Fibroblast of mammary gland (primary cell): ENCODE measurements at places on chromosomes 7 and 10.
A peak's percentile ranks its signal among the peaks of the same experiment; 100 is the strongest.

- DNase-seq = no peak
Observed at GRCh38 chr7:103711413-103711812, 265.4 kb upstream of the SLC26A5 start.

DNA sequence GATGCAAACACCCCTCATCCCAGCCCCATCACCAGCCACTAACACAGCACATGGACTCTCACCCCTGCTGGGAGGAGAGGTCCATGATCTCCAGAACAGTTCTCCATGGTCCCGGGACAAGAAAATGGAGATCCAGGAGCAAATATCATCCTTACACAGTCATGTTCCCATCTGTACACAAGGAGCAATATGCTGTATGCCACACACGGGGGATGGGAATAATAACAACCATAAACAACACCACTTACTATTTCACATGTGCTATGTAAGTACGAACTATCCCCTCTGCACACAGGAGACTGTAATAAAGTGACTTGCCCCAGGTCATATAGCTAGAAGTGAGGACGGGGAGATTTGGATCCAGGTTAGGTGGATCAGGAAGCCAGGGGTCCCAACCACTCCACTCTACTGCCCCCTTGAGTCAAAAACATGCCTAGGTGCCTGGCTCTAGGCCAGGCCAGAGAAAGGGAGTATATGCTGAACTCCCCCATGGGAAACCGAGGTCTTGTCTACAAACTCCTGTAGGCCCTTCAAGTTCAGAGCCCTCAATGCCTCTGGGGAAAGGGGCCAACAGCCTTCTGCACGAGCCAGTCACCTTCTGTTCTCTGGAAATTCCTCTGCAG, 34.1 kb downstream of the LRRC20 start:
- peak; percentile 47 for DNase-seq

DNA sequence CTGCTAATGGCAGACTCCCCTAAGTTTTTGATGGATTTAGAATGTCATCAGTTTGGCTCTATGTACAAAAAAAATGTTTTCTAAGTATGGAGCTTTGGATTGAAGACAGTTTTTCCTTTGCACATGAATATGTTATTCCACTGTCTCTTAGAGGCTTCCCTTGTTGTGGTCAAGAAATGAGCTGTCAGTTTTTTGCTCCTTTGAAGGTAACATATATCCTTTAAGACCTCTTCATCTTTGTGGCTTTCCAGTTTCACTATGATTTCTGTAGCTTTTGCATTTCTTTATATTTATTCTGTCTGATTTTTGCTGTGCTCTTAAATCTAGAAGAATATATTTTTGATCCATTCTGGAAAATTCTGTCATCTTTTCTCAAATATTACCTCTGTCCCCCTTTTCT, 15.8 kb upstream of the ODAD2 start:
- no peak for DNase-seq

GRCh38 chr10:36493516-36493880, 631.9 kb upstream of the ANKRD30A start:
- DNase-seq = peak; percentile 77

DNA sequence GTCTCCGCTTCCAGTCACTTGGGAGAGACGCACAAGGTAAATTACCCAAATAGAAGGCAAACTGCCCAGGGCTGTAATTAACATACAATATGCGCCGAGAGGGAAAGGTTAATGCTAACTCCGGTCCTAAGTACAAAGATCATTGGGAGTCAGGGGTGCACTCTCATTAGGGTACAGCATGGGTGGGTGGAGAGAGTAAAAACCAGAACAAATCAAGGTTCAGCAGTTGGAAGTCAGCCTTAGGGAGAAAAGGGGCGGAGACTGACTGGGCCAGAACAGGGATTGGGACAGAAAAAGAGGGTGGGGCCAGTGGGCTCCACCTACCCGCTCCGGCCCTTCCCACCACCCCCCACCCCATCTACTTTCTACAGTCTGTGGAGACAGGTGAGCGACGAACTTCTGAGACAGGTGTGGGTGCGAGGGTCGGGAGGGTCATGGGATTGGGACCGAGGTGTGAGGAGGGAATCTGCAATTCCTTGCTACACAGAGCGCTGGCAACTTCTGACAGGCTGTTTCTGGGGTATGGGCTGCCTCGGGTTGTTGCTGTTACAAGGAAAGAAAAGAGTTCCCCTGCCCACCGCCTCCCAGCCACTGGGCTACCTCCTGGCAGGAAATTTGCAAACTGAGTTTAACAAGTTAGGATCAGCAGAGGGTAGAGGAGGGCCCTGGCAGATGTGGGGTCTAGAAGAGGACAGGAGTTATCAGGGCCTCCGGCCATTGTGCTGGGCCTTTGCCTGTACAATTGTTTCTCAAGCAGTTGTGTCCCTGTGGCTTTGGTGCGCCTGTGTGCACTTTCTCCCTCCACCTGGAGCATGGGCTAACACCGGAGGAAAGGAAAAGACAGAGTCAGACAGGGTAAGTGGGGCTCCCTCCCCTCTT, at the start of gene TMEM139:
Gene TMEM139, plus strand, starts transcription at position 368 of the 879 bp plus-strand sequence. CDS start 1,000 bp downstream, outside the sequence.
- no peak for DNase-seq

- DNase-seq = no peak
Observed at GRCh38 chr10:4586776-4587175, 239.2 kb upstream of the AKR1E2 start.

GRCh38 chr10:115091161-115091560, 2.0 kb upstream of the ATRNL1 start:
- no peak for DNase-seq

DNA sequence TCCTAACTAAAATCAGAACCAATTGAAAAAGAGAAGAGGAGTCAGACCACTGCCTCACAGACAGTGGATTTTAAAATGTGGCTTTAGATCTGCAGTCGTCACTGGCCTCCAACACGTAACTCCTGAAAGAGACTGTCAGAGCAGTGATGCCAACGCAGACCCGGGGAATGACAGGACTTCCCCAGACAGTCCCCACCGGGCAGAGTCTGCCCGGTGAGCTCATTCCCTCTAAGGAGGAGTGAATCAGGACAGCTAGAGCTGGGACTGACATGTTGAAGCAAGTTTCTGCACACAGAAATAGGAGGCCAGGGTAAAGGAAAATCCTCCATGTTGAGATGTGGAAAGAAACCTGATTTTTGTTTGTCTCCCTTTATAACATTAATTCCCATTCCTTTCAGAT, 105.0 kb downstream of the TES start:
- peak; percentile 54 for DNase-seq
